ENCODE measurements at places on chromosomes 12 and 14.
A peak's percentile ranks its signal among the peaks of the same experiment; 100 is the strongest.

DNA sequence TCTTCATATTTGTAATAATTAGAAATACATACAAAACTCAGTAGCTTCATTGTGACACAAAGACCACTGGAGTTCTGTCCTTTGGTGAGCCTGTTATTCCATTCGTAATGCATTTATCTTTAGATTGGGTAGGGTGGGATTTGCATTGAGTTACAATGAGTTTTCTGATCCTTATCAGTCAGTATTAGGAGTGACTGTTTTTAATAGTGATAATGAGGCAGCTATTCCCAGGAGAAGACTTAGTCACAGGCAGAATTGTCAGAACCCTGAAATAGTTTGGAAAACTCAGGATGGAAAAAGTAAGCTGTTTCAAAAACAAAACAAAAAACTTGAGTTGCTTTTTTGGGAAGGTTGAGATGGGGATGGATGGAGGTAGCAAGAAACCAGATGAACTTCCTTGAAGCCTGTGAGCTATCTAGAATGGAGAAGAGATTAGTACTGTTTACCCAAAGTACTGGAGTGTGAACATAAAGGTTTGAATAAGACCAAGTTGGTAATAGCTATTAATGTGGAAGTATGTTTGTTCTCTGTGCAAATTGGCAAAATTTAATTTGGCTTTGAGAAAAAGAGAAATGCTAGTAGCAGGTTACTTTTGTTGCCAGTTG is 38.6 kb downstream of the FBXO34 start:
- DNase-seq: no peak

DNA sequence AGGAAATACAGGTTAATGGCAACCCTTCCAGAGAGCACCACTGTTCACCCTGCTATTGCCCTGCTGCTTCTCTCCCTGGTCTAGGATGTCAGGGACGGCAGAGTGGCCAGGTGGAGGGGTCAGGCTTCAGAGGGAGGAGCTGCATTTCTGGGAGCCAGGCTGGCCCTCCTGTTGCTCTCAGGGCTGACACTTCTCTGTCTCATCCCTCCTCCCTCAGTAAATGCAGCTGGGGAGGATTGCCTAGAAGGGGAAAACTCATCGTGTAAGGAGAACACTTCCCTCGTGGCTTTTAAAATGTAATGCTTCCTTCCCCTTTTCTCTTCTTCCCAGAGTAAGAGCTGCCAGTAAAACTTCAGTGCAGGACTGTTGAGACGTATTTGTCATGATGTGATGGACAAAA is 20.8 kb downstream of the SUSD6 start:
- no peak for DNase-seq

- no peak for DNase-seq
Observed at GRCh38 chr12:132118876-132119275, 25.2 kb downstream of the DDX51 start.

DNA sequence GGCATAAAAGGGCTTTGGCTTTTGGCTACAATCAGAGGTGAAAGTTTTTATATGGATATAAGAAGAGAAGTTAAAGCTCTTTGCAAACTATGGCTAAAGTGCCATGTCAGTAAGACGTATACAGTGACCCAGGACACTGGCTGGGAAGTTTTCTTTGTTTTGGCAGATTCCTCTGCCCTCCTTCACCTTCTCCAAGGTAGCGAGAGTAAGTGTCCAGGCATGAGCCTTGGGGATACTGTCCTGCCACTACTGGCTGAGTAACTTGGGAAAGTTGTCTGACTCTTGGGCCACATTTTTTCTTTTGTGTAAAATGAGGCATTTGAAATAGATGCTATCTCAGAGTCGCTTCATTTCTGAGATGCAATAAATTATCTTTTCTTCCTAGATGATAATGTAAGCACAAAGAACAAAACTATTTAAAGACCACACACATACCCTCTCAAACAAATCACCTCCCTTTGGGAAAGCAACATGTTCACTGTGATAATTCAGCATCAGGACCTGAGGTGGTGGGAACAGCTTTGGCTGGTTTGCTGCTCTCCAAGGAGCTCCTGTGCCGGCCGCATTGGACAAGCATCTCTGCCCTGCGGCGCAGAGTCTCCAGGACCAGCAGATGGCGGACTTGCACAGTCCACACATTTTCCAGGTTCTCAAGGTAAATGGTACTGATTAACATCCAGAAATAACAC is 106.3 kb downstream of the PTCSC3 start:
- no peak for DNase-seq

GRCh38 chr12:91186156-91186555 is 3.5 kb upstream of the DCN start:
- no peak for DNase-seq

DNA sequence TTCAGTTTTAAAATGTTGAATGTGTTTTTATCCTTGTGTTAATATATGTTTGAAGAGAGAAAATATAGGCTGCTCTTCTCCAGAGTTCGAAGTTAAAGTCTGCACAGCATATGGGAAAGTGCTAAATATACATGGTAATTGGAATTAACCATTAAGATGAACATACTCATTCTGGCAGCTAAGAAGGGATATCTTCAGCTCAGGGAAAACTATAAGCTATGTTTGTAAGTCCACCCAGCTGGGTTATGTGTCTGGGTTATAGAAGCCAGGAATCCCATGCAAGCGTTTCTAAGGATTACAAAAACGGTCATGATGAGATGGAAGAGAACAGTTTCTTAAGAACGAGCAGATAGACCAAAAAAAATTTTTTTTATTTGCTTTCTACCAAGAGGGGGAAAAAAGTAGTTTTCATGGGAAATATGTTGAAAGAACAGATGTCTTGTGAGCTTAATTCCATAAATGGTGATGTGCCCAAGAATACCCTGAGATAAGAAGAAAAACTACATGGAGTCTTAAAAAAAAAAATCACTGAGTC is 198.9 kb downstream of the FBXL14 start:
- DNase-seq: no peak

DNA sequence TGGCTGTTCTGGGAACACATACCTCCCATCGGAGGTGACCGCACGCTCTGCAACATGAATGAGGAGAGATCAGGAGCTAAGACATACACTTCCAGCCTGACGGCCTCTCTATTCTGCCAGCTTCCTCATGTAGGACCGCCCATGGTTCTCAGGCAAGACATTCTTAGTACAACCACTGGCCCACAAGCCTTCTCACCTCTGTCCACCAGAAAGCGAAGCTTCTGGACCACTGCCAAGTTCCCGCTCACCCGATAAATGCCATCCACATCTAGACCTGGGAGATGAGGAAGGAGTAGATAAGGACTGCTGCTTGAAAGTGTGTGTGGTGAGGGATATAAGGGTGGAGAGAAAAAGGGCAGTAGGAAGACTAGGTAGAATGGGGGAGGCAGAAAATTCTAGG is 5.2 kb downstream of the ARHGAP9 start:
- no peak for DNase-seq

- DNase-seq: no peak
Observed at GRCh38 chr12:82593143-82593542, 93.6 kb upstream of the TMTC2 start.

GRCh38 chr14:27223906-27224305 is 626.1 kb upstream of the NOVA1 start:
- DNase-seq: no peak

DNA sequence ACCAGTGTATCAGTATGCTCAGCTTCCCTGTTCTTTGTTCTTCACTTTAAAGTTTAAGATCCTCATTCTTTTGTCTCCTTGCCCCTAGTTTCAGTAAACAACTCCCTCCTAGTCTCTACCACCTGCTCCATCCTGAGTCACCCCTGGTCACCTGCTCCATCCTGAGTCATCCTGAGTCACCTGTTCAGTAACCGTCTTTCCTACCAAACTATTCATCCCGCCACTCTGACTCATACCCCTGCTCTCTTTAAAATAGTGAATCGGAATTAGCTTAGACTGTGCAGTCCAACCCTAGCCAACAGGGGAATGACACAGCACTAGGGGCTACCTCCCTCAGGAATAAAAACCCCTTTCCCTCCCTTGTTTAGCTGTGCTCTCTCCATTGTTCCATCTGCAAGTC is 888.1 kb upstream of the MDGA2 start:
- no peak for DNase-seq

- DNase-seq: no peak
Observed at GRCh38 chr12:46825591-46826414, at the start of gene SLC38A4. TSS of gene SLC38A4 (minus strand) at chr12:46825997. CDS start at chr12:46793071, 32,926 bp downstream.

GRCh38 chr12:88953029-88953586 is 372.8 kb upstream of the KITLG start:
- no peak for DNase-seq

DNA sequence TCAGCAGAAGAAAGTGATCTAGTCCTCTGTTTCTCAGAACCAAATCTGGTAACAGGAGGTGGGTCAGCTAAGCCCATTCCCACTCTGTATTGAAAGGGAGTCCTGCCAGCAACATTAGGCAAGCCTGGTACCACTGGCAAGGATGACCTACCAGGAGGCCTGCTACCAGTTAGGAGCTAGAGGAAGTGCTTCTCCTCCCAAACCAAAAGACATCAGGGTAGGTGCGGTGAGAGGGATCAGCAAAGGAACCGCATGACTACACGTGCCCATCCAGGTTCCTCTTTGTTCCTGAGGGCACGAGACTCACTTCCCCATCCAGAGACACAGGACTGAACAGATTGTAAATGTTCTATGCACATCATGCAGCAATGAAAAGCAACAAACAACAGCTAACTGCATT is 2.8 kb downstream of the KLRC4 start:
- no peak for DNase-seq

DNA sequence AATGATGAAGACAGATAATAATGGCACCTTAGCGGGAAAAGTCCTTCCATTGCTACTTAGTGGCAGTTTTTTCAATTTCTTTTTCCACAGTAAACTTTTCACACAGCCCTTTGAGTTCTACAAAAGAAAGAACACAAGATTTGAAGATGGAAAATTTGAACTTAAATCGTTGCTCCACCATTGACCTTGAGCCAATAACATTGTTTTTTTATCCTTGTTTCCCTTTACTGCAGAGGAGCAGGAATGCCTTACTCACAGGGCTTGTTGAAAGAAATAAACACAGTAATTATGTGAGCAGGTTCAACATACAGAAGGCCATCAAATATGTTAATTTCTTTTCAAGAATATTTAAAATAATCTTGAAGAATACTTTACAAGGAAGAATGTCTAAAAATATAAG is 181.5 kb upstream of the KRR1 start:
- no peak for DNase-seq

- DNase-seq: no peak
Observed at GRCh38 chr12:124190312-124191023, 104.4 kb upstream of the RFLNA start.

DNA sequence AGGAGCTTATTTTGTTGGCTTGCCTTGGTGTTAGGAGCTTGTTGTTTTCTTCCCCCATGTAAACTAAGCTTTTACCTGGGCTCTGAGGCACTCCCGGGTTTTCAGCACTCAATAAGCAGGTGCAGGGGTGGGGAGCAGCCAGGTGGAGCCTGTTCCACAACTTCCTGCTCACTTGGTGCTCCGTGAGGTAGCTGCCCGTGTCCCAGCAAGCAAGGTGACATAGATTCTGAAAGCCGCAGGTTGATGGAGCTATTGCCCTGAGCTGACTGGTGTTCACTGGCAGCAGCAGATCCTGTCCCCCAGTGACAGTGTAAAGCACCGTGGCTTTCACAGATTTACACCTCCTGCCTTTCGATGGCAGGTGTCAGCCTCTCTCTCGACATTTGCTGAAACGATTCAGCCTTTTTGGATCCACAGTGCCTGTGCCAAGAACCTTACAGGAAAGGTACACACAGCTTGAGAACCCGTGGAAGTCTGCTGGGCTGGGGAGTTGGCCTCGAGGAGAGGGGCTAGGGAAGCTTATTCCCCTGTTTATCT is 295.7 kb upstream of the FKBP4 start:
- no peak for DNase-seq

GRCh38 chr12:6695313-6696045 is 5.1 kb downstream of the PIANP start:
- no peak for DNase-seq

- DNase-seq: peak; percentile 94
Observed at GRCh38 chr12:53054112-53054878, 4.4 kb downstream of the TNS2 start.

- DNase-seq: no peak
Observed at GRCh38 chr12:87923361-87923760, 105.8 kb downstream of the C12orf50 start.

DNA sequence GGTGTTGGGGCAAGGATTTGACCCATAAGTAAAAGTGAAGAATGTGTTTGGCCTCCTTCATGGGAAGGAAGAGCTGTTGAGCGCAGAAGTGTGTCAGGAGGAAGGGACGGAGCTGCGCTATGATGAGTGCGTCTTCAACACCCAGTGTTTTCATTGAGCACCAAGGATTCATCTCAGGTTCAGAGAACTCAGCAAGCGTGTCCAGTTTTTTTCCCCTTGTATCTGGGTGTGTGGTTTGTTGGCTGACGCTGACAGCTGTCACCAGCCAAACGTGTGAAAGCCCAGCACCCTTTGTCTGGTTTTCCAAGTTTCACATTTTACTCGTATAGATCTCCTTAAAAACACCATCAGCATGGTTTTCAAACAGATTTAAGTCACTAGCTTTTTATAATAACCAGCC is 12.3 kb downstream of the EP400 start:
- DNase-seq: no peak

DNA sequence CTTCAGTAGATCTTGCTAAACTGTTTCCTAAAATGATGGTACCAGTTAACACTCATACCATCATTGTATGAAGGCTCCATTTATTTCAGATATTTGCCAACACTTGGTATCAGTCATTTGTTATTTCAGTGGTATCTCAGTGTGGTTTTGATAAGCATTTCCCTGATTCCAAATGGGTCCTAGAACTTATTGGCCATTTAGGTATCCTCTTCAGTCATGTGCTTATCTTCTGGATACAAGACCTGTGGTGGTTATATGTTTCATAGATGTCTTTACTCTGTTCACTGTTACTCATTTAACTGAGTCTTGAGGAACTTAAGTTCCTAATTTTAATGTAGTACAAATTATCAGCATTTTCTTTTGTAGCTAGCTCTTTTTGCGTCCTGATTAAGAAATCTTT is 13.5 kb downstream of the SINHCAF start:
- no peak for DNase-seq

DNA sequence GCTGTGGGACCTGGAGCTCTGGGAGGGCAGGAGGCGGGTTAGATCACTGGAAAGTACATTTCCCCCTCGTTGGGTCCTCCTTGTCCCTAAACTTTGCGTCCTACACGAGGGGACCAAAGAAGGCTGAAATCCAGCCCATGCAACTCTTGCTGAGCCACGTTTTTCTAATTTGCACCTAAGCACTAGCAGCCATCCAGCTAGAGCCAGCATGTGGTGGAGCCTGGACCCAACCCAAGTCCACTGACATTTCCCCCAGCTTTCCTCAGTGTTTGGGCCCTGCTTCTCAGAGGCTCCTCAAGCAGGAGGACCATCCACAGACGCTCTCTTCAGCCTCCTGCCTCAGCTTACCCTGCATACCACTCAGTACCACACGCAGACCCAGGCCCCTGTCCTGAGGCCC is 49.7 kb downstream of the TSPAN11 start:
- DNase-seq: no peak

DNA sequence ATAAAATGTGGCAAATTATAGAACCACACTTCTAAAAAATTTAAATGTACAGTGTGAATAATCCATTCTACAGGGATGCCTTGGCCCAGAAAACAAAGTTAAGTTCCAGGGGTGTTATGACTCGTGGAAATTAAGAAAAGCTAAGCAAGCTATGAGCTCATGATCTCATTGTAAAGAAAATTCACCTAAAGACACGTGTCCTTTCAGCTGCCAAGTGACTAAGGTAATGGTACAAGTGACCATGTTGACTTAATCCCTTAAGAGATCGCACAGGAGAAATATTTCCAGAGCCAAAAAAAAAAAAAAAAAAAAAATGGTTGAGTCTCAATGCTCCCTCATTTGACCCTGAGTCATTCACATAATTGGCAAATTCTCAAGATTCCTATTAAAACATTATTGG is 51.4 kb upstream of the ANO2 start:
- DNase-seq: no peak

- DNase-seq: no peak
Observed at GRCh38 chr12:122942637-122943036, 23.6 kb downstream of the ABCB9 start.

Measured in effector memory CD4-positive, alpha-beta T cell (primary cell).